Small intestine (tissue), 16 donors: ENCODE measurements at places on chromosomes 6 and 20. TPM values are rescaled to one million over a fixed set of nuclear protein-coding genes. Genes with fewer than 3 reads are reported as not detected.

GRCh38 chr20:52231230-52231746 lies 39.7 kb upstream of the ZFP64 start:
- DNase-seq = peak; percentile 95

- no peak for DNase-seq
Measured at GRCh38 chr20:25459916-25460535, 52.6 kb downstream of the GINS1 start.

DNA sequence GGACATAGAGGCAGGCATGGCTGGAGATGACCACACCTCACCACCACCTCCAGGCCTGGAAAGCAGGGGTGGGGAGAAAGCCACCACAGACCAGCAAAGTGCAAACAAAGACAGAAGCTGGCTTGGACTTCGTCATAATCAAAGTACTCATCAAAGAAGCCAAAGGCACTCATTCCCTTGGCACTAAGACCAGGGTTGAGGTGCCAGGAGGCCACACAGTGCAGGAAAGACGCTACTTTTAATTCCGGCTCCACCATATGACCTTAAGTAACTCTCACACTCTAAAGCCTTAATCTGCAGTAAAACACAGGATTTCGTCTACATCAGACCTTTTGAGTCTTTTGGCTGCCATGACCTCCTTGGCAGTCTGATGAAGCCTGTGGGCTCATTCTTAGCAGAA lies 123.1 kb downstream of the HIVEP2 start:
- no peak for DNase-seq

DNA sequence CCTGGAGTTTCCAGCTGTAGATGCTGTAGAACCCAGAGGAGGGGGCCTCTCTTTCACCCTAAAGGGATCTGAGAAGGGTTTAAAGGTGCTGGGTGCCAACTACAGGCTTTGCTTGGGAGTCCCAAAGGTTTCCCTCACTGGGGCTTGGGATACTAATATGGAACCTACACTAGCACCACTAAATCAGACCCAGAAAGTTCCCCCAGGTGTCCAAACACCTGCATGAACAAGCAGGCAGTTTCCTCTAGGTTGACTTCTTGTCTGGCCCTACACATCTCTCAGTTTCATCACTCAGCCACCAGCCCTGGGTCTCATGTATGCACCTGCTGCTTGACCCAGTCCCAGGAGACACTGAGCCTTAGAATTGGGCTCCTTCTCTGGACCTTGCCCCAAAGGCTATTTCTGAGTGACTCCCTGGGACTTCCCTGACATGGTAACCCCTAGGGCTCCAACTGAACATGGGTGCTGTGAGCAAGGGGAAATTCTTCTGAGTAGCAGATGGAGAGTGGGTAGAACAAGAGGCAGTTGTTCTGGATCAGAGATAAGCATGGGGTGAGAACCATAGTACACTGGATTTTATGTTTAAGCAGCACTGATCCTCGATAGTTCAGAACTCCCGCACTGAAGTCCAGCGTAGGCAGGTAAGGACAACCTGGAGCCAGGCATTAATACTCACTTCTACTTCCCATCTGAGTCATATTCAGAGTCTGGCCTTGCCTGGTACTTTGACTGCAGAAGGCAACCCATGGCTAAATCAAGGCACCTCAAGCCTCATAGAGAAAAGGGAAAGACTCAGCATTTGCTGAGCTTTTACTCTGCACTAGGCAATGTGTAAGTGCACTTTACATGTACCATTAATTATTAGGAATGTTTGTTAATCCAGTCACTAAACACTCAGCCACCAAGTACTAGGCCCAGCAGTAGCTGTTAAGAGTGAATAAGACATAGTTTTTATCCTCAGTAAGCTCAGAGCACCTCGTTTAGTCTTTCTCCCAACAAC lies 16.8 kb downstream of the BCL2L1 start:
- DNase-seq = peak; percentile 41

- DNase-seq = no peak
Measured at GRCh38 chr6:137928286-137928685, 61.2 kb downstream of the TNFAIP3 start.

- DNase-seq = no peak
Measured at GRCh38 chr6:122995921-122996793, at the start of gene CLVS2. Gene CLVS2, plus strand, starts transcription at chr6:122996235. Its CDS starts 1,543 bp downstream, at chr6:122997778.

GRCh38 chr6:44906761-44907160 lies 421.4 kb upstream of the RUNX2 start:
- DNase-seq = no peak

DNA sequence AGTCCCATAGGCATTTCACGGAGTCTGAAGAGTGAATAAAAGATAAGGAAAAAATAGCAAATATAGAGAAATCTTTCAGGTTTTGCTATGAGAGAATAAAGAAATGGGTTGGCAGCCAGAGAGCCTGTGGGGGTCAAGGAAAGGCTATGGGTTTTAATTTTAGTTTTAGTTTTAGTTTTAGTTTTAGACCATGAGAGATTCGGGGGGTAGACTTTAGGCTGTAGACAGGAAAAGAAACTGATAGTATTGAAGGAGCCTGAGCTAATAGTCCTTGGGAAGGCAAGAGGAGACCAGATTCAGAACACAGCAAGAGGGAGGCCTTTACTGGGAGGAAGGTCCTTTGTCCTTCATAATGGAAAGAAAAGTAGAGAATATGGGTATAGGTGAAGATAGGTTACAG lies 19.3 kb downstream of the DOP1A start:
- DNase-seq = no peak

DNA sequence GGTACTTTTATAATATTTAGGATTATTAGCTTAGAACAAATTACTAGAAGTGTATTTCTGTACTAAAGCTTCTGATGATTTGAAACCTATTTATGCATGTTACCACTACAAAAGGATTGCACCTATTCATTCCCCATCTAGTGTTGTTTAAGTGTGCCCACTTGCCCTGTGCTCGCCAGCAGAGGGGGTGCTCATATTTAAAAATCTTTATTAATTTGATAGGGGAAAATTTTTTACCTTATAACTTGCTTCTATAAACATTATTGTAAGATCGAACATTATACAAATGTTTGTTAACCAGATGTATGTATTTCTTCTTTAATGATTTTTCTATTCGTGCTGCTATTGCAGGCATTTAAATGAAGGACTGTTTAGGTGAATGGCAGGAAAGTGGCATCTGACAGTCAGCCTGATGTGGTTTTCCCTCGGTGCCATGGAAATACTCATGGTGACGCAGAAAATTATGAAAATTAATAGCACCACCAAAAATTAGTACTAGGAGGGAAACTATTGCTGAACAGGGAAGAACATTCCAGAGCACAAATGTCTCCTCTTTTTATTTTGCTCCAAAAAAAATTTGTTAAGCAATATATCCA lies 44.1 kb upstream of the FNDC1 start:
- DNase-seq = no peak

GRCh38 chr6:136975089-136975715 lies 53.1 kb downstream of the SLC35D3 start:
- no peak for DNase-seq

GRCh38 chr20:64077876-64078551 lies 1.3 kb downstream of the RGS19 start:
- no peak for DNase-seq

GRCh38 chr6:110549277-110549676 lies 72.9 kb upstream of the SLC22A16 start:
- DNase-seq = no peak

GRCh38 chr6:43759907-43760206 lies 10.2 kb upstream of the VEGFA start:
- DNase-seq = no peak

The FAM184A gene
- polyA plus RNA-seq = 2.4 TPM

The ARFGEF3 gene
- polyA plus RNA-seq = 6.2 TPM
